ENCODE measurements at places on chromosomes 2 and 18.

DNA sequence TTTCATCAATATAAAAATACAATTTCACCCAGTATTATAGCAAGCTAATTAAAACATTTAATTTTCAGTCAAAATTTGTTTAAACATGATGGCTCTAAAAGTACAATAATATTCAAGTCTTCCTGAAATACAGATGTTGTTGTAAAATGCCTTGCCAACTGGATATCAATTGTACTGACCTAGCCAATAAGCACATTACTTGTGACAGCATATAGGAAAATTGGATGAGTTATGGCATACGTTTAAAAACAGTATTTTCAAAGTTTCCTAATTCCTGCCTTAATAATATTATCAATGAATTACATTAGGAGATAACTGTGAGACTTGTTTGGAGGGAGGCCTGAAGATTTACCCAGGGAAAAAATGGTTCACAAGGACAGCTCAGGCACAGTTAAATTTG, 336.9 kb upstream of the CDH20 start:
- no peak for DNase-seq

- no peak for DNase-seq
These were observed 80.8 kb downstream of the NXPH2 start for GRCh38 chr2:138699421-138699820.

- DNase-seq, result no peak
These were observed 111.8 kb downstream of the UGGT1 start for GRCh38 chr2:128202791-128203190.

DNA sequence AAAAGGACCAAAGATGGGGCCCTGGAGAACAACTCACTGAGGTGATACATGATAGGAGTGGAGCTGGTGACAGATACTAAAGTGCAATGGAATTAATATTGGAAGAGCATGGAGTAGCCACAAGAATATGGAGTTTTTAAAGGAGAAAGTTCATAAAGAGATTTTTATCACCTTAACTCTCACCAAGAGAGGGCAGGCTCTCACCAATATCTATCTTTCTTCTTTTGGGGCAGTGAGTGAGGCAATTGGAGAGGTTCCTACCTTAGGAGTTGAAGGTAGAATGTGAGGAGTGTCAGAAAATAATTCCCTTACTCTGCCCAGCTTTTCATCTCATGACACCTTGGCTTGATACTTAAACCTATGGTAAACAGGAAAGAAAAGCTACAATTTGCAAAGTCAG, 233.7 kb upstream of the CWC22 start:
- DNase-seq, result no peak

GRCh38 chr2:196592911-196593881, 46.3 kb upstream of the CCDC150 start:
- peak; percentile 3 for DNase-seq

GRCh38 chr2:109373791-109374547, 239.8 kb downstream of the SEPTIN10 start:
- no peak for DNase-seq

GRCh38 chr2:217953011-217953481, 49.7 kb downstream of the TNS1 start:
- DNase-seq, result no peak

DNA sequence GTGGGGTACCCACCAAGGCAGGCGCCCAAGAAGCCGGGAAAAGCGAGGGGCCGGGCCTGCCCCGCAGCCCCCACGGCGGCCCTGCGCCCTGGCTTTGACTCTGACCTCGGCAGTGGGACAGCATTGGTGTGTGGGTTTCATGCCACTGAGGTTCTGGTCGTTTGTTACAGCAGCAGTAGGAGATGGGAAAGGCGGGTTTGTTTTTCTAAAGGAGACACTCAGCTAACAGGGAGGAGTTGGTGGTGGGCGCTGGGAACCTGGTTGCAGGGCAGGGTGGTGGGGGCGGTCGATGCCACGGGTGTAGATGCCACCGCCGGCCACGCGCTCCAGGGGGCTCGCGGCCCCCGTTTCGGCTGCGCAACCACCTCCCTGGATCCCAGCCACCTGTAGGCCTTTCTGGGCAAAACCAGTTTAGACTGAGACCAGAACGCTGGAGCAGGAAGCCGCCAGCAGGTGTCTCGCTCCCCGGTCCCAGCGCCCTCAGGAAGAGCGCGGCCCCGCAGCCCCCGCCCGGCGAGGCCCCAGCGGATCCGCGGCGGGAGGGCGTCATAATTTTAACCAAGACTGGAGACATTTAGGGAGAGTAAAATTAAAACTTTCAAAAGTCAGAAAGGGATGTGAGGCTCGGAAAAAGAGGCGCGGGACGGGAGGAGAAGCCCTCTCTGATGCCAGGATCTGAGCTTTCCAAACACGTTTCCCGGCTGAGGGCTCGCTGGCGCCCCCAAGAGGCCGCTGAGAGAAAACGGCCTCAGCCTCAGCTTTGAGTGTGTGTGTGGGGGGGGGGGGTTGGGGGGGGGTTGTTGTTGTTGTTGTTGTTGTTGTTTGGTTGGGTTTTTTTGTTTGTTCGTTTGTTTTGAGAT, 17.4 kb downstream of the CIDEA start:
- peak; percentile 64 for DNase-seq

DNA sequence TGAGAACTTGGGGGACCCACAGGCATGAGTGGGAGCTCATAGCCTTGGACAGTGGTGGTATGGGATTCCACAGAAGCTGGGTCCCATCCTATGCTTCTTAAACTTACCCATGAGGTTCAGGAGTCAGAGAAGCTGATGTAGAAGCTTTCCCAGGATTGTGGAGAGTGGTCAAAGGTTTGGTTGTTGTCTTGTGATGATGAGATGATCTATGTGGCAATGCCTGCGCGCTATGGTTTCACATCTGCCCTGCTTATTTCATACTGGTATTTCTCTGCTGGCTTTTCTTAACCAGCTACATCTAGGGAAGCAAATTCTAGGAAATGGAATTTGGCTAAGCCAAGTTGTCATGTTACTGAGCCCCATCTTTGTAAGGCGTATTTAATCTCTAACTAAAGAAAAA, 168.6 kb downstream of the ZNF407 start:
- DNase-seq, result no peak

DNA sequence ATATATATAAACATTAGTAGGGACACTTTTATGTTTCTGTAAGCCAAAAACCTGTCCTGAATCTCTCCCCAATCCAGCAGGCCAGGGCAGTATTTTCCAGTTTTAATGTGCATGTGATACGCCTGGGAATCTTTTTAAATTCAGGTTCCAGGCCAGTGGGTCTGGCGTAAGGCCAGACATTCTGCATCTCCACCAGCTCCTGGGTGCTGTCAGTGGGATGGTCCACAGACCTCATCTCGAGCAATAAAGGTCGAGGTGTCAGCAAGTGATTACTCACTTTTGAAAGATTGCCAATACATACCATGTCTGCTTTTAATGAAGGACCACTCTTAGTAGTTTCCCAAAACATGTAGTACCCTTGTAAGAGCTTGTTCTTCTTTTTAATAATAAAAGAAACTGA, 189.9 kb upstream of the SH3BP4 start:
- DNase-seq, result no peak

GRCh38 chr2:233993461-233993860, 57.0 kb upstream of the SPP2 start:
- DNase-seq, result no peak

GRCh38 chr18:23614891-23615290, 28.6 kb upstream of the NPC1 start:
- no peak for DNase-seq

- DNase-seq, result no peak
These were observed 5.6 kb downstream of the HAAO start for GRCh38 chr2:42786561-42787345.

- no peak for DNase-seq
These were observed 122.9 kb upstream of the ST6GAL2 start for GRCh38 chr2:107008843-107009242.

- DNase-seq, result peak; percentile 66
These were observed 14.9 kb upstream of the MSH6 start for GRCh38 chr2:47767880-47768609.

DNA sequence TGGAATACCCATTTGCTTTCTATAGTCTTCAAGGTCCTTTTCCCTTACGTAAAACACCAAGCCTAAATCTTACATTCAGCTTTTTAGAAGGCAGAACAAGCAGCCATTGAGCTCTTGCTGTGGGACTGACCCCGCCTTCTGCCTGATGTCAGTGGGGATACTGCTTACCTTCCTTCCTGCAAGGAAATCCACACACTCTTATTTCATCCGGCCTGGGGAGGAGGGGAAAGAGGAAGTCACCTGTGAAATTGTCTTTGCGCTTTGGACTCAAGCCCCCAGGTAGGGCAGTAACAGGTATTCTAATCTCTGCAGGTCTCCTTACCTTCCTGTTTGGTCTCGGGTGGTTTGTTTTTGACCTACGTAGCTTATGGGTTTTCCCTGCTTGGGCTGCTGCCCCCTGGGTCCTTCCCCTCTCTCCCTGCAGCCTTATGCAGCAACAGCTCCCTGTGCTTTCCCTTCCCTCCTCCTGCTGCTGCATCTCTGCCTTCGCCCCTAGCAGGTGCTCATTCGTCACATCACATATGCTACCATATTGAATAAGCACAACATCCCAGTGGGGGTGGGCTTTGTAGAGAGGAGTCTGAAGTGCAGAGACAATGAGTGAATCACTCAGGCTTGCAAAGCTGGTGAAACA, 402.5 kb upstream of the TRIB2 start:
- DNase-seq, result no peak

Measured in CD8-positive, alpha-beta T cell (primary cell).